ENCODE measurements at places on chromosomes 2 and 18.

GRCh38 chr2:234116010-234116409 is 65.5 kb downstream of the SPP2 start:
- no peak for DNase-seq

- no peak for DNase-seq
These were observed 107.7 kb downstream of the INHBB start for GRCh38 chr2:120453635-120453998.

- DNase-seq, result no peak
These were observed 138.0 kb downstream of the AKAIN1 start for GRCh38 chr18:5058768-5059695.

DNA sequence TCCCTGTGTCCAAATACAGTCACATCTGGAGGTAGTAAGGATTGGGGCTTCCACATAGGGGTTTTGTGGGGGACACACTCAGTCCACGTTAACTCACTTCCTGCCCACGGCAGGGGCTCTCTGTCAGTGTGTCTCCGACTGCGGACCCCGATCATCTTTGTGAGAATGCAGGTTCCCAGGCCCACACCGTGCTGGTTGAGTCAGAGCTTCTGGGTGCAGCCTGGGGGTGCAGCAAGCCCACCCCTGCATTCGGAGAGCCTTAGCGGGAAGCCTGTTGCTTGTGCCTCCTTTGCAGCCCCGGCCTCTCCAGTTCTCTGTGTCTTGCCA is 28.0 kb downstream of the HPCAL1 start:
- DNase-seq, result no peak

DNA sequence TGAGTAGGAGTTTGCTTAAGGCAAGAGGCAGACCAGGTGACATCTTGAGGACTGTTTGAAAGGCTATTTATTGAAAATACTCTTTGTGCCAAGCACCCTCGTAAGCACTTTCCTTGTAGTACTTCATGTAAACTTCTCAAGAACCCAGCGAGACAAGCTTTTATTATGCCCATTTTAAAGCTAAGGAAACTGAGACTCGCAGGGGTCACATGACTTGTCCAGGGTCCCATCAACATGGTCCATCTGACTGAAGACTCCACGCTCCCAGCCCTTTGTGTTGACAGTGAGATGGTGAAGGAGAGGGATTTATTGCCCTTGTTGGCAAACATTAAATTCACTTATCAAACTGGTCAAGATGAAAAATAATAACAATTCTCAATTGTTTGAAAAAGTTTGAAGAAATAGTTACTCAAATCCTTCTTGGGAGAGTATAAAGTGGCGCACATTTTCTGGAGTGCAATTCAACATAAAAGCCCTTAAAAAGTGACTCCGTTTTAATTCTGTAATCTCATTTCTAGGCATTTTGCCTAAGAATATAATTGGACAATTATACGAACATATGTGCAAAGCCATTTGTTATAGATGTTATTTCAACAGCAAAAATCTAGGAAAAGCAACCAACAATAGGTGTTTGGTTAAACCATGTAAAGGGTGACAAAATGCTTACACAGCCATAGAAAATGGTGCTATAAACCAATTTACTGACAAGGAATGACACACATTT is 270.5 kb upstream of the NCKAP5 start:
- no peak for DNase-seq

GRCh38 chr2:215619989-215620388 is 184.1 kb upstream of the FN1 start:
- no peak for DNase-seq
